ENCODE measurements at places on chromosomes 13 and 19. TPM values are rescaled to one million over a fixed set of nuclear protein-coding genes. Genes with fewer than 3 reads are reported as not detected.

KLK14 gene
- total RNA-seq = not detected

DAND5 gene
- total RNA-seq = 0.34 TPM

LILRB5 gene
- total RNA-seq = not detected

SEMA6B gene
- total RNA-seq = not detected

IZUMO2 gene
- not detected for total RNA-seq

DOCK6 gene
- total RNA-seq = 0.76 TPM

CEBPA gene
- total RNA-seq = 0.11 TPM

ICAM4 gene
- total RNA-seq = 0.99 TPM

ZNF681 gene
- 7.5 TPM for total RNA-seq

LILRB3 gene
- 1.1 TPM for total RNA-seq

TMC4 gene
- total RNA-seq = 0.76 TPM
